ENCODE measurements at places on chromosomes 12 and 14.

GRCh38 chr14:75441728-75442127, 13.9 kb downstream of the JDP2 start:
- no peak for DNase-seq

DNA sequence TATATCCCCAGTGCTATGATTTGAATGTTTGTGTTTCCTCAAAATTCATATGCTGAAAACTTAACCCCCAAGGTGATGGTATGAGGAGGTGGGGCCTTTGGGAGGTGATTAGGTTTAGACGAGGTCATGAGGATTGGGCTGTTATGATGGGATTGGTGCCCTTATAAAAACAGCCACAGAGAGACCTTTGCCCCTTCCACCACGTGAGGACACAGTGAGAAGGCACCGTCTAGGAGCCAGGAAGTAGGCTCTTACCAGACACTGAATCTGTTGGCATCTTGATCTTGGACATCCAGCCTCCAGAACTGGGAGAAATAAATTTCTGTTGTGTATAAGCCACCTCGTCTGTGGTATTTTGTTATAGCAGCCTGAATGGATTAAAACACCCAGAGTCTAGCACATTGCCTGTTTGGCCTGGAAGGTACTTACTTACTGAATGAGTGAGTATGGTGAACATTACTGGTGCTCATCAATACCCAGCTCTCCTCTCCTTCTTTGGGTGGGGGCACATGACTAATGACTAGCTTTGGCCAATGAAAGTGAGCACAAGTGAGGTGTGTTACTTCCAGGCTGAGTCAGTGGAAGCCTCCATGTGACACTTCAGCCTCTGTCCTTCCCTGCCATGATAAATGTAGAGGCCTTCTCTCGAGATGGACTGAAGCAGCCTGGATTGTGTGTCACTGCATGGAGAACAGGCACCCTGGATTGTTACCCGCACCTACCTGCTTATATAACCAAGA, 72.4 kb upstream of the CHST11 start:
- no peak for DNase-seq

GRCh38 chr12:132243596-132244310, 85.6 kb downstream of the GALNT9 start:
- DNase-seq: no peak

- DNase-seq: no peak
These were observed 128.5 kb downstream of the SLC15A5 start for GRCh38 chr12:16148938-16149337.

GRCh38 chr12:2151391-2151790, 98.6 kb downstream of the CACNA1C start:
- no peak for DNase-seq

DNA sequence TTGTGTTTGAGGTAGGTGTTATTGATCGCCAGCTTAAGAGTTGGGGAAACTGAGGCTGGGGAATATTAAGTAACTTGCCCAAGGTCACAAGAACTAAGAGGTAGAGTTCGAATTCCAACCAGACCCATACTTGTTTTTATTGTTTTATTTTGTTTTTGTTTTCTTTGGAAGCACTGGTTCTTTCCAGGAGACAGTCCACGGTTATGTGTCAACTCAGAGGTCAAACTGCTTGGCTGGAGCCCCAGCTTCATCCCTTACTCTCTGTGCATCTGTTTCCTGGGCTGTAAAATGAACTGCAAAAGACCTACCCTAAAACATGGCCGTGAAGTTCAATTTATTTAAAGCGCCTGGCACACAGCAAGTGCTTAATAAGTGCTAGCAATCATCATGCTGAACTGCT, 74.4 kb upstream of the MAP1LC3B2 start:
- no peak for DNase-seq

DNA sequence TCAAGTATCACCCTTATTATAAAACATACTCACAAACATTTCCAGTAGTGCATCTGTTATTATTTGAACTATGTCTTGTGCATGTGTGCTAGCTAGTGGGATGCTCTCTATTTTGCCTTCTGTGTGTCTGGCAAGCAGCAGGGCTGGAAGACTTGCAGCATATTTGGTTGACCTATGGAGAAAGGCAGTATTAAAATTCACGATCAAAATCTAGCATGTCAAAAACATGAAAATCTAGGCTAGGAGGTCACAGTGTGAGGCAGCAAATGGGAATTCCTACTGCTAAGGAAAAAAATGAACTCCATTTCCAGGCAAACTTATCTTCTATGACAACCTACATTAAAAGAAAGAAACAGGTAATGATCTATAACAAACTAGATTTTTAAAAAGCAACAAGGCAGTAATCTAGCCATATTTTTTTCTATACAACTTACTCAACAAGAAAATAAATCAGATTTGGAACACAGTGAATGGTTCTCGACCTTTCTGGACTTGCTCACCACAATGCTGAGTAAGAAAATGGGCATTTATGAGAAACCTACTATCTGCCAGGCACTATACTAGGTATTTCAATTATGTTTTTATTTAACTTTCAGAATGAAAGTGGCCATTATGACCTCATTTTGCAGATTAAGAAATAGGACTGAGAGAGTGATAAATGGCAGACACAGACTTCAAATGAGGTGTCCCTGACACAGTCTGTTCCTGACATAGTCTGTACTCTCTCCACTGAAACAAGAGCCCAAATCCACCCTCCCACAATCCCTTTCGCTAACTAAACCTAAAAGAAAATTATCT, 96.8 kb downstream of the TXNDC16 start:
- DNase-seq: no peak

GRCh38 chr14:38107216-38107631, 100.5 kb upstream of the SSTR1 start:
- no peak for DNase-seq

DNA sequence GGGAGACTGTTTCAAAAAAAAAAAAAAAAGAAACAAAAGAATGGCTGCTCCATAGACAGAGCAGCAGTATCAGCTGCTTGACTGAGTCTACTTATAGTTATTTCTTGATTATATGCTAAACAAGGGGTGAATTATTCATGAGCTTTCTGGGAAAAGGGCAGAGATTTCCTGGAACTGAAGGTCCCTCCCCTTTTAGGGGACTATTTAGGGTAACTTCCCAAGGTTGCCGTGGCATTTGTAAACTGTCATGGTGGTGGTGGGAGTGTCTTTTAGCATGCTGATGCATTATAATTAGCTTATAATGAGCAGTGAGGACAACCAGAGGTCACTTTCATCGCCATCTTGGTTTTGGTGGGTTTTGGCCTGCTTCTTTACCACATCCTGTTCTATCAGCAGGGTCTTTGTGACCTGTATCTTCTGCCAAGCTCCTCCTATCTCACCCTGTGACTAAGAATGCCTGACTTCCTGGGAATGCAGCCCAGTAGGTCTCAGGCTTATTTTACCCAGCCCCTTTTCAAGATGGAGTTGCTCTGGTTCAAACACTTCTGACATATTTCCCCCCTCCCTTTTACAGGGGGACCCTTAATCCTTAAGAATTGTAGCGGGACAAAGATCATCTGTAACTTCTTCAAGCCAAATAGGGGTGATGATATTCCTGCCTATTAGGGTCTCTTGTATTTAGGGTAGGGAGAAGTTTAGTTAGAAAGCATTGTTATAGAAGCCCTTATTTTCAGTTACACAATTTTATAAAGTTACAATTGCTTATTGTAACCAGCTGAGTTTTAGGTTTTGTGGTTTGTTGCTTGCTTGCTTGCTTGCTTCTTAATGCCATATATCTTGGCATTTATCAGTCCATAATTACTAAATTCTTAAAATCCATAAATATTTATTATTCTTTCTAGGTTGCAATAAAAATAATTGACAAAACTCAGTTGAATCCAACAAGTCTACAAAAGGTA, 42.5 kb downstream of the MARK3 start:
- DNase-seq: no peak

- no peak for DNase-seq
These were observed 63.2 kb downstream of the ATP2B1 start for GRCh38 chr12:89645434-89645833.

DNA sequence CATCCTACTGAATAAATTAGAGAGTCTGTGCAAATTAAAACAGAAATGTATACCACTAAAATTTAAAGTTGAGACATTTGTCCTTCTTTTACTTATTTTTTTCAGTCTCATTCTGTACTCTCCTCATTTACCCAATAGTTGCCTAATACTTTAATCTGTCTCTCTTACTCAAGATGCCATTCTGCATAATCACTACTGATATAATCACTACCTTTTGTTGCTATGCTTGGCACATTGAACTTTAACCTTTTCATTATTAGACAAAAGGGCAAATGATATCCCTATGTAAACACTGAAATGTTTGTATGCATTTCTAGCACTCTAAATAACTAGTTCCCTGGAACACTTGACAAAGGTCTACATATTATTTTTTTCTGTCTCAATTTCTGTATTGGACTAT, 1108.3 kb upstream of the FLRT2 start:
- DNase-seq: no peak

DNA sequence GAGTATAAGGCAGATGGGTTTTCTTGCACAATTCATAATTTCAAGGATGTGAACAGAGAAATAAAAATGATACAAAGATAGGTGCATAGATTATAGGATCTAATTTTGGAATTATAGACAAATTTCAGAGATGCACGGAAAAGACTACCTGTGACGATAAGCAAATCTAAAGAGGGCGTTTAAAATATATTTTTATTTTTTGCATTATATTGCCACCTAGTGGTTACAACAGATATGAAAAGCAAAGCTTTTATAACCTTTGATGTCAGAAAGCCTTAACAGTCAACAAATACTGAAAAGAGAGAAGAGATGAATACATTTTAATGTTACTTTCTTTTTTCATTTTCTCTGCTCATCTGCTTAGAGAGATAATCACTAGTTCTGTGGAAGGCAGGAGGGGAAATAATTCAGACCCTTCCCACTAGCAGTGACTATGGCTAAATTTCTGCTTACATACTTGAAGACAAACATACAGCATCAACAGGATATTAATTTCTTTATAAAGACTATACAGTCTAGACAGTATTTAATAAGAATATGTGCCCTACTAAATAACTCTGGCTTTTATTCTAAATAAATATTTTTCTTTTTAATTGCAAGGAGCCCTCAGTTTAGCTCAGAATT, 46.3 kb downstream of the NTS start:
- peak; percentile 45 for DNase-seq

DNA sequence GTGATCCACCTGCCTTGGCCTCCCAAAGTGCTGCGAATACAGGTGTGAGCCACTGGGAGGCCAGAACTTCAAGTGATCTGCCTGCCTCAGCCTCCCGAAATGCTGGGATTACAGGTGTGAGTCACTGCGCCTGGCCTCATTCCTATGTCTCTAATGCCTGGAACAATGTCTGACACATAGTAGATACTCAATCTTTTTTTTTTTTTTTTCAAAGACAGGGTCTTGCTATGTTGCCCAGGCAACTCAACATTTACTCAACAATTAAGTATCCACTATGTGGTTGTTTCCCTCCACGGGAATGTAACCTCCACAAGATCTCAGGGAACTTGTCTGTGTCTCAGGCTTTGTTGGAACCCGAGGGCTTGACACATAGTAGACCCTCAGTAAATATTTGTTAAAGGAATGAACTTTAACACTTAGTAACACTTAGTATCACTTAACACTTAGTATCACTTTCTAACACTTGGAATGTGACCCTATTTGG, 3.0 kb upstream of the TMEM120B start:
- DNase-seq: no peak

GRCh38 chr12:1272142-1272541, 281.1 kb downstream of the ERC1 start:
- DNase-seq: no peak

DNA sequence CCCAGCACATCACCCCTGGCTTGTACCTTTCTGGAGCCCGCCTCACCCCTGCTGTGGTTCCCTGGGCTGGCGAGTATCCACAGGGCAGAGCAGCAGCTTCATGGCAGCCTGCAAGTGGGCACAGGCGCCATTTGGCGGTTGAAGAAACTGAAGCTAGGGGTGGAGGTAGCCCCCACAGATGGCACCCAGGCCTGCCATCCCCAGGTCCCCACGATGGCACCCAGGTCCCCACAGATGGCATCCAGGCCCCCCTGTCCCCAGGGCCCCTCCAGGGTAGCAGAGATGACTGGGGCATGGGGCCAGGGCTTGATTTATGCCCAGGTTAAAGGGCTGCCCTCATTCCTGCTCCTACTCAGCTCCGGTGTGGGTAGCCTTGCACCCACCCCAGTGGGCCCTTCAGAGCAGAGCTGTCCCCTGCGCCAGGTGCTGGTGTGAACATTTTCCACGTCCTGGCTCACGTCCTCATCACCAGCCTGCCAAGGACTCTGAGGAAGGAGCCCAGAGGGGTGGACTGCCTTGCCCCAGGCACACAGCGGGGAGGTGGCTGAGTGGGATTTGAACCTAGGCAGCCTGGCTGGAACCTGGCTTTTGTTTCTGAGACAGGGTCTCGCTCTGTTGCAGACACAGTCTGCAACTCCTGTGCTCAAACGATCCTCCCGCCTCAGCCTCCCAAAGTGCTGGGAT, 8.7 kb downstream of the MMP17 start:
- no peak for DNase-seq

GRCh38 chr14:24911324-24912109, 138.4 kb downstream of the STXBP6 start:
- DNase-seq: no peak

DNA sequence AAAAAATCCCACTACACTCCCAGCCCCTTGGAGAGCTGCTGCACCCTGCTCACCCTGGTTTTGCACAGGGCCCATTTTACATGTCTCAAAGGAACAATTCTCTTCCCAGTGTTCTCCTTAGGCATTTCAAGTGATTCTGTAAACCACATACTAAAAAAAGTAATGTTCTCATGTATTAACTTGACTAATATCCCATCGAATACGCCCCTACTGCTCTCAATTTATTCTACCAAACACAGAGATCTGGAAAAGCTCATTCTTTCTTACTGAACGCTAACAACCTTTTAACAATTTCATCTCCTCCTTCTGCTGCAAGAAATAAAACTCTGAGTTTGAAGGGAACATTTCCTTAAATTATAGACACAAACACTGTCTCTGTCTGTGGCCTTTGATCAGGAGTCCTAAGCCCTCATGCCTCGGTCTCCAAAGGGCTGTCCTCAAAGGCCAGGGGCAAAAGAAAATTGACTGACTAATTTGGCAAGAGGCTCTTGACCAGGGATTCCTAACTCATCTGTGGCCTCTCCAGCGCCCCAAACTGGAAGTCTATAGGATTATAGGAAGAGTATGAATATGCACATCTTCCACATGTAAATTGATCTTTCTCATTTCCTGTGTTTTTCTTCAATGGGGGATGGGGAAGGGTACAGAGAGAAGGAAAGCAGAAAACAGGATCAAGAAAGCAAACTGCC, 17.1 kb upstream of the TSPAN11 start:
- DNase-seq: no peak

- peak; percentile 83 for DNase-seq
These were observed 16.7 kb upstream of the ZDHHC22 start for GRCh38 chr14:77158175-77158881.

DNA sequence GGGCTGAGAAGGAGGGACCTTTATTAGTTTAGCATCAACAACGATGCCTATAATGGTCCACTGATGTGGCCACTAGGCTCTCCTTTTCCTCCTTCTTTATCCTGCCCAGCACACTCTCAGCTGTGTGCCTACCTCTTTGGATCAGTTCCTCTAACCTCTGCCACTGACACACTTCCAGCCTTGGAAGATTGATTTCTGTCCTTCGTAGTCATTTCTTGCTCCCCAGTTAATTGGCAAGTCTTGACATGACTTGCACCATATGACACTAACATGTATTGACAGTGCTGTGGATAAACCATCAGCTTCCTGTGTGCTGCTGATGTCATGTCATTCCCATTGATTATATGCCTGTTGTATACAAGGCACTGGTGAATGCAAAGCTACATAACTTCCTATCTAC, 90.2 kb upstream of the PLEKHG7 start:
- DNase-seq: no peak
